ENCODE measurements at places on chromosomes 4 and X.

DNA sequence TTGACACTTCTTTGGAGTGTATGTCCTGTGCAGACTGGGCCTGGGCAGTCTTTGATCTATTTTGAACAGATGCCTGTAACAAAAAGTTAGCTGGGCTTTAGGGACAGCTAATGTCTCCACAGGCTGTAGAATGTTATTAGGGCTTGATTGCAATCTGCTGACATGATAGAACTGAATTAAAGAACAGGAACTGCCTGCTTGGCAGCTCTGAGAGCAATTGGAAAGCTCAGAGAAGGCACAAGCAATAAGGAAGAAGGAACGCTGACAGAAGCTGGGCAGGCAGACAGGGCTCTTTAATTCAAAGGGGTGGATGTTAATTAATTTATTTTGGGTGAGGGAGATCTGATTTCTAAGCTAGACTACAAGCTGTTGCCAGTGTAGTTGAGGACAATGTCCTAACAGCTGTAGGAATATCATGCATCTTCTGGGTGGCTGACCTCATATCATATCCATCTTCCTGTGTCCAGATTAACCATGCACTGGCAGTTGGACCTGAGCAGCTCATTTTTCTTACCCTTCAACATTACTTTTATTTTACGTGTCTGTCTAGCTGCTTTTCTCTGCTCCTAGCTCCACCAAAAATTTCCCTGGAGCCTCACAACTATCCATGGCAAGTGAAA, 20.7 kb upstream of the GRXCR1 start:
- DNase-seq: no peak

DNA sequence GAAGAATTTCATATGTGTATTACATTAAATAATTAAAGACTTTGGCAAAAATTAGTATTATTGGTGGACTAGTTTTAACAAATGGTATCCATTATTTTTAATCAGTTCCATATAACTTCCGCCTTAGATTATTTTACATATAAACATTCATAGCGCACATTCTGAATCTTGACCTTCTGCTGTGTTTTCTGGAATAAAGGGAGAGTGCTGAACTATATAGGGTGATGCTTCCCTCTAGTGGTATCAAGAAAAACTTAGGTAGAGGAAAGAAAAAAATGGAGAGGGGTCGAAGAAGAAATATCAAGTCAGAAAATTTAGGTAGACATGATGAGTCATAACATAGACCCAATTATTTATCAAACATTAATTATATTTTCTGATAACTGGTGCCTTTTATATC, 155.6 kb upstream of the PACRGL start:
- DNase-seq: no peak

DNA sequence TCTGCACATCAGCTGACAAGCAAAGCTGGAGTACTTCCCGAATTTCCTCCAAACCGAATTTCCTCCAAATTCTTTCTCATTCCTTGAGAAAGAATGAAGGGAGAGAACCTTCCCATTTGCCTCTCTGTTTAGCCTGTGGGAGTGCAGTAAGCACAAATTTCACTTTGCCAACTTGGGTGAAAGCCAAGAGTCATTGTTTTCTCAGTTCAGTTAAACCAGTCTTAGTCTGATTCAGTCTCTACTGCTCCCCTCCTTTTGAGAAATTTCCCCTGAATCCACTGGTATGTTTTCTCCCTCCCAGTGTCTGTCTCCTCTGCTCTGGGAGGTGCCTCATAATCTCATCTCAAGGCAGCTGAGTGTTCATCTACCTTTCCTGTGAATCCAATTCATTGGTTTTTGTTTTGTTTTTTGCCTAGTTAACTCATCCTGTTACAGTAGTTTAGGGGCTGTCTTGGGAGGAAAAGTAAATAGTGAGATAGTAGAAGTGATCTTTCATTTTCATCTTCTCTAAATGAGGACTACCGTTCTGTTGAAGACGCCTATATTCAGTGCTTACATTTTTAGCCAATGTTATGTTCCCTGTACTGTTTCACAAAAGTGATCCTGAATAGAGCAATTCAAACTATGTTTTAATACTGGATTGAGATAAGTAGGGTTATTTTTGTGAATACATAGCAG, 49.0 kb downstream of the SYTL5 start:
- DNase-seq: no peak

GRCh38 chr4:139656614-139657486, 8.8 kb upstream of the MGST2 start:
- no peak for DNase-seq

DNA sequence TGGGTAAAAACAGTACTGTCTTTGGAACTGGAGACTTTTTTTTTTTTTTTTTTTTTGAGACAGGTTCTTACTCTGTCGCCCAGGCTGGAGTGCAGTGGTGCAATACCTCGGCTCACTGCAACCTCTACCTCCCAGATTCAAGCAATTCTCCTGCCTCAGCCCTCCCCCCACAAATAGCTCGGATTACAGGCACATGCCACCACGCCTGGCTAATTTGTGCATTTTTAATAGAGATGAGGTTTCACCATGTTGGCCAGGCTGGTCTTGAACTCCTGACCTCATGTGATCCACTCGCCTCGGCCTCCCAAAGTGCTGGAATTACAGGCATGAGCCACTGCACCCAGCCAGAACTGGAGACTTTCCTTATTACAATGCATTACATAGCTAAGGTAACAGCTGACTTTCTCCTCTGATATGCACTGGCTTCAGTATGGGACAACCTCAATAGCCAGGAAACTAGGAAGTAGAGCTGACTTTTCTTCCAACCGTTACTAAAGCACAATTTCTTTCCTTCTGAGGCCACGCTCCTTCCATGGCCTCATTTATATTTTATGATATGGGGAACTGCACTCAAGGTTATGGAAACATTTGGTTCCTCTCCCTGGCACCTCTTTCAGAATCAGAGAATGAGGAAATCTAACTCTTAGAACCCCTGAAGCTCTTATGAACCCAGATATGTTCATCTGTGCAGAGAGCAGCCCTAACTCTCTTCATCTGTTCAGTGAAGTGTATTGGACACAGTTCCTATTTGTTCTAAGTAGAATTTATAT, 53.5 kb upstream of the FAM9B start:
- no peak for DNase-seq

DNA sequence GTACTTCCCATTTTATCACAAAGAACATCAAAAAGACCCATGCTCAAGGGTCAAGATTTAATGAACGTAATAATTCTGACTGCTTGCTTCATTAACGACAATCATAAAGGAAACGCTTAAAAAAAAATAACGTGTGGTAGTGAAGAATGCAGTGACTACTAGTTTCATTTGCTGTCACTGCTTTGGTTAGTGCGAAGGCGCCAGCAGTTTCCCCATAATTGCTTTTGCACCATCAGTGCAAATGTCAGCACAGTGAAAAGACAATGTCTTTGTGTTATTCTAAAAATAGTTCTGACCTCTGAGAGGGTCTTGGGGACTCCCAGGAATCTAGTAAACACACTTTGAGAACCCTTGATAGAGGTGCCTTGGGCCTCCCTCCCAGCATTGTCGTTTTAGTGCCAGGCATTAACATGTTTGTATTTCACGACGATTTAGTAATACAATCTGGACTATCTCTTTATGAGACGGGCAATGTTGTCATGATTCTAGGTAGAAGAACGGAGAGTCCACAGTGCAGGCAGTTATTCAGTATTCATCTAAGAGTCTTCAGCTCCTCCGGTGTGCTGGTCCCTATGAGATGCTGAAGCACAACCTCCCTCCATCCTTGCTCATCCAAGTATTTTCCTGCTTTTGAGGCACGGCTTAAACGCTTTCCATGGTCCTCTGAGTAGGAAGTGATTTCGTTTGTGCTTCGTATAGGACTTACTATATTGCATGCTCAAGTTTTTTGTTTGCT, 71.0 kb downstream of the AFF1 start:
- DNase-seq: no peak

- no peak for DNase-seq
These were observed 137.1 kb downstream of the AMELX start for GRCh38 chrX:11430271-11430670.

DNA sequence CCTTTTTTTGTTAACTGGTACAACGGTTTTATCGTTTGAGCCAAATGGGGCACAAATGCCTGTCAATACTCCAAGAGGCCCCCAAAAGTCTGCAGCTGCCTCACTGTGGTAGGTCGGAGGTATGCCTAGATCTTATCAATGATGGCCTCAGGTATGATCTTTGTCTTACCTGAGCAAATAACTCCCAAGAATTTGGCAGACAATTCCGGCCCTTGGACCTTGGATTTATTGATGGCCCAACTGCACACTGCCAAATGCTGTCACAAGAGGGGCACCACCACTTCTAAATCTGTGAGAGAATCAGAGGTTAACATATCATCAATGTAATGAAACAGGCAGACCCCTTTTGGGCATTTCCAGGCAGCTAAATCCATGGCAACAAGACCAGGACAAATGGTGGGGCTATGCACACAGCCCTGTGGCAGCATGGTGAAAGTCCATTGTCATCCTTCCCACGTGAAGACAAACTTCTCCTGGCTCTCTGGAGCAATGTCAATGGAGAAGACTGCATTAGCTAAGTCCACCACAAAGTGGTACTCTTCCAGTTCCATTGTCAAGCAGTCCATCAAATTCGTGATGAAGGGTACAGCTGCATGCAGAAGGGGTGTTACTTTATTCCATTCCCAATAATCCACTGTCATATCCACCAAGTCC, 28.6 kb downstream of the CXCL13 start:
- DNase-seq: no peak

DNA sequence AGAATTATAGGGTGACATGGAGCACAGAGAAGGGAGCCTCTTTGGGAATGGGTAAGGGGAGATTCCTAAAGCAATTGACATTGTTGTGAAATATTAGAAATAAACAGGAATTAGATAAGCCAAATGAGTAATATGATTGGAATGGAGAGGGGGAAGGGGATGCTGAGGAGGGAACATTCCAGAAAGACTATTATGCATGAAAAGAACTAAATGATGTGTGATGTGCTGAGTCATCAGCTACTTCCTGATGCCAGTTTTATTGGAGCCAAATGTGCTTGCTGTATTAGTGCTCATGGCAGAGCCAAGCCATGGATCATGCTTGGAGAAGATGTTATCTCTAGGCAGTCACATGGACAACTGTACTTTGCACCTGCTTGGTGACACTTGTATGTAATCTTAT, 189.0 kb upstream of the HCCS start:
- no peak for DNase-seq

GRCh38 chr4:87853108-87853507, 20.3 kb downstream of the MEPE start:
- DNase-seq: no peak

DNA sequence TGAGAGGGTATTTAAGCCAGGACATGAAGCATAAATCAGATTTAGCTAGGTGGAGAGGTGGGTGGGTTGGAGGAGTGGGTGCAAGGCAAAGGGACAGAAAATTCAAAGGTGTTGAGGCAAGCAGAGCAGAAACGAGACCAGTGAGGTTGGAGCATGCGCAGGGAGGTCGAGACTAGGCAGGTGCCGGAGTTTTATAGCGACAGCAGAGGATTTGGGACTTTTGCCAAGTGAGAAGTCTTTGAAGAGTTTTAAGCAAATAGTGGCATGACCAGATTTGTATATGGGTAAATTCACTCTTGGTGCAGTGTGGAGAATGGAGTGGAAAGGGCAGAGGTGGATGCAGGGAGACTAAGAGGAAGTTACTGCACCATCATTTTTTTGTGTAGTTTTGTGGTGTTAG, 107.0 kb upstream of the TLR2 start:
- no peak for DNase-seq

DNA sequence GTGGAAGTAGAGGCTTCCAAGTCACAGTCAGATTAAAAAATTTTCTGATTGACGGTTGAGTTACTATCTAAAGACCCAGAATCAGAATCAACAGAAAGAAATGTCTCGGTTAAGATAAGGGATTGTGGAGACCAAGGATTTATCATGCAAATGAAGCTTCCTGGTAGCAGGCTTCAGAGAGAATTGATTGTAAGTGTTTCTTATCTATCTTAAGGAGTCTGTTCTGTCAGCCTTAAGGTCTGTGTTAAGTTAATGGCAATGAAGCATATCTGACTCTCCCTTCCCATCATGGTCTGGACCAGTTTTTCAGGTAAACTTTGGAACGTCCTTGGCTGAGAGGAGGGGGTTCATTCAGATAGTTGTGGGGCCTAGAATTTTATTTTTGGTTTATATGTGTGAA, 780.2 kb downstream of the FAM133A start:
- no peak for DNase-seq

Measured in GM12891 (cell line).